Lower leg skin (tissue), 4 donors: ENCODE measurements at places on chromosomes 7 and 10. TPM values are rescaled to one million over a fixed set of nuclear protein-coding genes. Genes with fewer than 3 reads are reported as not detected.

GPR37 gene
- total RNA-seq: 8.0 TPM

LFNG gene
- 104 TPM for total RNA-seq

ELN gene
- 5.6 TPM for total RNA-seq

DPYSL4 gene
- total RNA-seq: 1.1 TPM

ABCB4 gene
- total RNA-seq: 0.47 TPM

MMRN2 gene
- total RNA-seq: 37.7 TPM
